ENCODE measurements at places on chromosomes 12 and 14.

DNA sequence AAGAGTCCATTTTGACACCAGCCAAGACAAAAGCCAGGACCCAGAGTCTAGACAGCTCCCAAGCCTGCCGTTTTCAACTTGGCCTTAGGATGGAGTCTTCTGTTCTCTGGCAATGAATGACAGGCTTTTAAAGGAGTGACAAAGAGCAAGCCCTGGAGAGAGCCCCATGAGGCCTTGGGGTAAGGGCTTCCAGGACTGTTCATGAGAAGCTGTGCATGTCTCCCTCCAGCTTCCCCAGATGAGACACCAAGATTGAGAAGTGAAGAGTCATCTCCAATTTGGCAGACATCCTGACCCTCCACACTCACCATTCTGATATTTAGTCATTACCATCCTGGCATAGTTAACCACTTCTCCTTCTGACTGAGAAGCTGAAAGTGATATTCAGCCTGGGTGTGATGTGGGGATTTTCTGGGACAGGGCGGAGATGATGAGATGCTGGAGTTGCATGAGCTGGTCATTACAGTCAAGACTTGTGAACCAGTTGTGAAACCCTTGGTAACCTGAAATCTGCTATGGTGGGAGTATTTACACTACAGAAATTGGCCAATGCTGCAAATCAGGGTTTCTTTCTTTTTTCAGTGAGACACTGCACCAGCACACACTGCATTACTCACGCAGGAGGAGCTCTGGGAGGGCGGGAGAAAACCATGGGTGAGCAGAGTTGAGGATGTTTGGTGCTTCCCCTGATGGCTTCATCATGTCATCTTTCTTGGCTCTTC, 77.8 kb downstream of the VCPKMT start:
- DNase-seq = no peak

DNA sequence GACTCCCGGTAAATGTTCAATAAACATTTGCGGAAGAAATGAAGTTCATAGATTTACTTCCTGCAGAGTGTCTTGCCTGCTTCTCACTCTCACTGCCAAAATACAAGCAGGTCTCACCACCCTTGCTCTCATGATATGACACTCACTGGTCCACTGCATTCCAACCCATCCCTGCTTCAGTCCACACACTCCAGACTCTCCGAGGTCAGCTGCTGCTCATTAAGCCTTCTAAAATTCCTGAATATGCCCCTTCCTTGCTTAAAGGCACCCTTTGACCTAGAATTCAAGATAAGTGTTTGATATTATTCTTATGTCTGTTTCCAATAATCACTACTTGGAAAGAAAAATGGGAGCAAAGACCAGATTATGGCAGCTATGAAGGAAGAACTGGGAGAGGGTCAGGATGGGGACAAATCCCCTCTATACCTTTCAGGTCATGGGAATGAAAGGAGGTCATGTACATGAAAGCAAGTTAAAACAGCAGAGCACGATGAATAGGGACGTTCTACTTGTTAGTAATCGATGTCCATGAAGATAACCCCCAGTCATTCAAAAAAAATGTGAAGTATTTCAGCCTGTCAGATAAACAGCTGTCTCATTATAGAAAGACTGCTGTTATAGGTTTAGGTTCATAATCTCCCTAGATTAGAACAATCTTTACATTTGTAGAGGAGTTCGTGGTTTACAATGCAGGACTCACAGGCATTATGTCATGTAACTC, 10.5 kb upstream of the NID2 start:
- DNase-seq = no peak

- DNase-seq = no peak
These were observed 157.4 kb downstream of the KIF26A start for GRCh38 chr14:104295681-104296387.

DNA sequence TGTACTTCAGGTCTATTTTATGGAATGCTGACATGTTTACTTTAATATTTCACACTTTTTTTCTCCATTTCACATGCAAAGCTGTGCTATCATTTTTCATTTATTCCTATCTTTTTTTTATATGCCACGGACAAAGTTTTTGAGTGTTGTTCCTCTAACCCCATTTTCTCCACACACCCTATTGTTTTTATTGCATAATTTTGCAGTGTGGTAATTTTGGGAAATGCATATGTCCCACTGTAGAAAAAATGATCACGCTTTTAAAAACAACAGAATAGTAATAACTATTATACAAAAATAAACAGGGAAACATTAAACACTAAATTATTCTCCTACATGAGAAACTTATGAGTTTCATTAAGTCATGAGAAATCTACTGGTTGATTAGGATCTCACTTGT, 14.2 kb downstream of the ZFC3H1 start:
- DNase-seq = no peak

DNA sequence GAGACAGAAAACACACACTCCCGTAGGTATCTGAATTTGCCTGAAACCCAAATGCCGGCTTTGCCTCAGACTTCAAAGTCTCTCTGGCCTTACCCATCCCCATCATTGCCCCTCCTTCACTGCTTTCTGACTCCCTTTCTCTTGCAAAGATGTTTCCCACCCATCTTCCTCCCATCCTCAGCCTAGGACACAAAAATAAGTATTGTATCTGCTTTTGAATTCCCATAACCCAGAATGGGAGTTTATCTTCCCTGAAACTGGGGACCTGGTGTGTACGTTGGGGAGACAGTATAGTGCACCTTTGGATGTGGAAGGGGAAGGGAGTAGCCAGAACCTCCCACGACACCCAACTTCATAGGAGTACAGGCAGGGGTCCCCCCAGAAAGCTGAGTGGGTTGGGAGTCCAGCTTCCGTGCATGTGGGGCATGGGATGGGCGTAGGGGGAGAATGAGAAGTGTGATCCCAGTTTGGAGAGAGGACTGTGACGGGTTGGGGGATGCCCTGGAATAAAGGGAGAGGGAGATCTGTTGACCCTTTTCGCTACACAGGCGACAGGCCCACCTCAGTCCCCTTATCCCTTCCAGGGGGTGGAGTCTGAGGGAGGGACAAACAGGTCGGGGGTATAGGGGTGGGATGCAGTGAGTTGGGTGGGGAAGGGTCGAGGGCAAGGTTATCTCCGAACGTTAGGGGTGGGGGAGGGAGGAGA, 488 bp upstream of the KIF5A start:
- no peak for DNase-seq

DNA sequence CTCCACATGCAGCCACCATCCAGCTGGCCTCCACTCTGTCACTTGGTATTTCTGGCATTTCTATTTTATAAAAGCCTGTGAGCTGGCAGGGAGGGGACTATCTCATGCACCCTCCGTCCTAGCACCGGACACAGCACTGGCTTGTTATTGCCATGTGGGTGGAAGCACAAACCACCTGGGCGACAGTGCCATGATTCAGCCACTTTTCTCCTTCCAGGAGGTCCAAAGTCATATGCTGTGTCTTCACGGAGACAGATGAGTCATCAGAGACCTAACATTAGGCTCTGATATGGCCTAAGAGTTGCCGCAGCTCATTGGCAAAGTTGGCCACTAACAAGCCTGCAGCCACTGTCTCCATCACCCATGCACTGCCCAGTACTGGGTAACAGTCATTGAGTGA, 1123.0 kb downstream of the VRK1 start:
- DNase-seq = no peak

DNA sequence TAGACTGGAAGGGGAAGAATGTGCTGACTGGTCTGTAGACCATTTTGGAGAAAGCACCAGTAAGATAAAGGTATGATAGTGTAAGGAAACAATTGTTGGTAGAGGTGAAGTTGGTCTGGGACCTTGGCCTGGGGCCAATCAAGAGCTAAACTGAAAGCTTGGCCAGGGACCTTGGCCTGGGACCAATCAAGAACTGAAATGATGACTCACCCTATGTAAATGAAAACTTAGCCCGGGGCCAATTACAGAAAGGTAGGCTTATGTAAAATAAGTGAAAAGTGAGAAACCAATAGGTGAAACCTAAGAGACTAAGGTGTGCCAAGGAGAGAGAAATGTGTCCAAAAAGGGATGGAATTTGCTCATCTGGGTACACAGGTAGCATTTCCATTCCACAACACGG, 776.0 kb downstream of the C12orf50 start:
- DNase-seq = no peak

- DNase-seq = no peak
These were observed 10.8 kb downstream of the ITPK1 start for GRCh38 chr14:93104961-93105360.

GRCh38 chr12:56520506-56520905, 1.1 kb upstream of the RBMS2 start:
- DNase-seq = no peak

GRCh38 chr12:10725003-10725402, 1.9 kb upstream of the YBX3 start:
- DNase-seq = no peak

- no peak for DNase-seq
These were observed 1.3 kb downstream of the CHST11 start for GRCh38 chr12:104457746-104458693.

DNA sequence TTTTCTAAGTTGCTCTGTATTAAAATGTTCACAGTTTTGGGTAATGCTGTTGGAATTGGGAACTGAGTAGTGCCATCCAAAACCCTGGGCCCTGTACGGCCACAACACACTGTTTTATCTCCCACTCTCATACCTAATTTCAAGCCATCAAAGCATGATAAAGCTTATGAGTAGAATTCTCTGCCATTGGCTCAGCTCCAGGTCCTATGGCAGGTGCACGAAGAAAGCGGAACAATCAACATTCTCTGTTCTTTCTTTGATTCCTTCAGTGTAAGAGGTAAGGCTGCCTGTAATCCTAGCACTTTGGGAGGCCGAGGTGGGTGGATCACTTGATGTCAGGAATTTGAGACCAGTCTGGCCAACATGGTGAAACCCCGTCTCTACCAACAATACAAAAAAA, 394.9 kb downstream of the CCDC91 start:
- no peak for DNase-seq

DNA sequence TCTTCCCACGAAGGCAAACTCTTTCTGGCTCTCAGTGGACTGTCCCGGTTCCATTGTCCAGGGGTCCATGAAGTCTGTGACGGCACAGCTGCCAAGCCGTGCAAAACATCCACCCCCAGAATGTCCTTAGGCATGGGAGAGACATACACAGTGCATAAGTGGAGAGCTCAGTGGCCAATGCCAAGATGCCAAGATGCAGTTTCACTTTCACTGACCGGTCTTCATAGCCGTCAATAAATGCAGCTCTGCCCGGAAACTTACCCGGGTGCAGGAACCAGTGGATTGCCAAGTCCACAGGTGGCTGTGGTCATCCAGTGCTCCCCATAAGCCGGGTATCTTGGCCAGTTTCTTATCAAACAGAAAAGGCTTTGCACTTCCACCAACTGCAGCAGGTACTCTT, 162.3 kb downstream of the PTCSC3 start:
- no peak for DNase-seq

DNA sequence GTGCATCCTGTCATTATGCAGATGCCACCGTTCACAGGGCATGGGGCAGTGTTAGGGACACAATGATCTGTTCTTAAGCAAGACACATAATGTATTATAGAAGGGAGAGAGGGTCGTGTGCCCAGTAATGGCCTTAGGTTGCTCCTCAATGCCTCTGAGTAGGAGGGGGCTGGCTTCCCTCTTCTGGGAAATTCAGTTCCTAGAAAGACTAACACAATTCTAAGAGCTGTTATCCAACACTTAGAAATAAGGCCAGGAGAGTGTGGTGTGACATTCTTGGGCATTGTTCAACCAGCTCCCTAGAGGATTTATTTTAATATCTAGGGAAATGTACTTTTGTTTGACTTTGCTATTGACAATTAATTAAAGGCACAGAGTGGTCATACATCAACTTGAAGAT, 118.5 kb downstream of the ADCK1 start:
- no peak for DNase-seq

- no peak for DNase-seq
These were observed 75.5 kb downstream of the FAR2 start for GRCh38 chr12:29224572-29224971.

DNA sequence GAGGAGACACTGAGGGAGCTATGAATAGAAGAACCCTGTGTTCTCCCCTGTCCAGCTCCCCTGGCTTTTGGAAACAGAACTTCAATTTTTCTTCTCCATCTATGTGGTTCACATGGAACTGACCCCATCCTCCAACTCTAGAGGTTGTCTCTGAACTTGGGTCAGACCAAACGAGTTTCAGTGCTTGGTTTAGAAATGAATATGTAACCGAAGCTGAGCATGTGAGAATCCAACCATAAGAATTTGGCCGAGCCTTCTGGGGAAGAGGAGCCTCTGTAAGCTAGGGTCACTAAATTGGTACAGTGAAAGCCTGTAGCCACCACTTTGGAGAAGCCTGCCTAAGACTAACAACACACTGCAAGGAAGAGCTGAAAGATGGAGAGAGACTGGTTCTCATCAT, 464.4 kb downstream of the ZFP36L1 start:
- DNase-seq = no peak

DNA sequence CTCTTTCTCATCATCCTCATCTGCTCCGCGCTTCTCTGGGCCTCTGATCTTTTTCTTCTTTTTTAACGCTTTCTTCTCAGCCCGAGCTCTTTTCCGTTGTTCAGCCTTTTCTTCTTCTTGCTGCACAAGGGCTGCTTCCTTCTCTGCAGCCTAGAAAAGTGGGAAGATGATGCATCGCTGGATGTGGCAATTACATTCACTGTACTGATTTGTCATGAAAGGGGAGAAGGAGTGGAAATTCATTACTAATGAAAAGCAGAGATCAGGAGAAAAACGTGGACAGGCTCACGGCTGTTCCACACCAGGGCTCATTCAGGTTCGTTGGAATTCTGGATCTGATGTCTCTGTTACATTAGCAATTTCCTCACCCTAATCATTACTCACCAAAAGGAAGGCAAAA, 15.1 kb downstream of the FICD start:
- no peak for DNase-seq

- DNase-seq = no peak
These were observed 7.6 kb upstream of the RAD51AP1 start for GRCh38 chr12:4530982-4531586.

- DNase-seq = no peak
These were observed 25.6 kb upstream of the CPNE8 start for GRCh38 chr12:38930990-38931389.

- DNase-seq = no peak
These were observed 90.8 kb downstream of the TMEM30B start for GRCh38 chr14:61190341-61190740.

GRCh38 chr12:132044661-132045412, 95.1 kb downstream of the EP400 start:
- DNase-seq = no peak

GRCh38 chr12:75848961-75849360, 182.6 kb downstream of the PHLDA1 start:
- DNase-seq = no peak

DNA sequence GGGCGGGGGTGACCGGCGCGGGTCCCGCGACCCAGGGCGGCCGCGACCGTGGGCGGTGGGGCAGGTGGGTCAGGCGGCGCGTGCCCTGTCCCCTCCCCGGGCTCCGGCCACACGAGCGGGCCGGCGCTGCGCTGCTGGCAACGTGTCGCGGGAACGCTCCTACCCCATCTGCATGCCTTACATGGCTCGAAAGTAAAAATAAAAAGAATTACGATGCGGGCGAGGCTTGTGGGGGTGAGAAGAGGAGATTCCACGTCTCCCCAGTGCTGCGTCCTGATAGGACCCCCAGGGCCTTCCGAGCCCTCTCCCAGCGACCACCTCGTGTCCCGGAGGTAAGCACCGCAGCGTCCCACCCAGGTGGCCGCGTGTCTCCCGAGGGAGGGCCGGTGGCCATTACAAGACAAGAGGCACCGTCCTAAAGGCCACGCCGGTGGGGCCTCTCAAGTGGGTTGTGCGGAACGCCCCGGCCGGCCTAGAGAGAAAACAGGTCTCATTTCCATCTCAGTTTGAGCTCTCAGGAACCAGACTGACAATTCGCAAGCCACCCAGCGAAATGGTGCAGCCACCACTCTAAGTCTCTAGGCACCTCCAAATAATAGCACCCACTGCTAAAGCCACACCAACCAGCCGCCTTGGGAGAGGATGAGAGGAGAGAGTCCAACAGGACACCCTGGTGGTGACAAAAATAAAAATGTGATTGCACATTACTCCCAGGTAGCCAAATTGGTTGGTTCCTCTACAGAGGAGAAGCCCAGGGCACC, 612 bp upstream of the FOXN3 start:
- peak; percentile 26 for DNase-seq

Measured in activated naive CD8-positive, alpha-beta T cell treated with anti-CD3 and anti-CD28 coated beads, Interleukin-2, amount 50 U/mL, for 16 hours (primary cell).